Hepatic stellate cell (primary cell): ENCODE measurements at places on chromosomes 4 and X.

- no peak for DNase-seq
Observed at GRCh38 chrX:134010690-134011089, 25.3 kb upstream of the GPC3 start.

DNA sequence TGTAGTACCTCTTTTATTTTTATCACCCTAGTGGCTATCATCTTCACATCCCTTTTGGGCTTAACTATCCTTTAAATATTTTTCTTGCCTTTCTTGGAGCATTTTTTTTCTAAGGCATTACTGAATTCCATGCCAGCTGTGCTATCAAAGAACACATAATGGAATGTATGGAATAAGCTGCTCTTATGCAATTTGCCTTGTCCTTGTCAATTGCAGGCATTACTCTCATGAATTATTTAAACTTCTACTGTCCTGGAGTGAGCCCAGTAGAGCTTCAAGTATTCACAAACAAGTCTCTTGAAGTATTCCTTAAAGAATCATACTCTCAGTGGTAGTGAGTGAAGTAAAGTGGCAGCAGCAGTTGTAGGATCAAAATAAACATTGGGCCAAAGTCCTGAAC lies 144.6 kb upstream of the IGFBP7 start:
- no peak for DNase-seq

GRCh38 chr4:82213485-82214417 lies 160.0 kb downstream of the HNRNPD start:
- no peak for DNase-seq

DNA sequence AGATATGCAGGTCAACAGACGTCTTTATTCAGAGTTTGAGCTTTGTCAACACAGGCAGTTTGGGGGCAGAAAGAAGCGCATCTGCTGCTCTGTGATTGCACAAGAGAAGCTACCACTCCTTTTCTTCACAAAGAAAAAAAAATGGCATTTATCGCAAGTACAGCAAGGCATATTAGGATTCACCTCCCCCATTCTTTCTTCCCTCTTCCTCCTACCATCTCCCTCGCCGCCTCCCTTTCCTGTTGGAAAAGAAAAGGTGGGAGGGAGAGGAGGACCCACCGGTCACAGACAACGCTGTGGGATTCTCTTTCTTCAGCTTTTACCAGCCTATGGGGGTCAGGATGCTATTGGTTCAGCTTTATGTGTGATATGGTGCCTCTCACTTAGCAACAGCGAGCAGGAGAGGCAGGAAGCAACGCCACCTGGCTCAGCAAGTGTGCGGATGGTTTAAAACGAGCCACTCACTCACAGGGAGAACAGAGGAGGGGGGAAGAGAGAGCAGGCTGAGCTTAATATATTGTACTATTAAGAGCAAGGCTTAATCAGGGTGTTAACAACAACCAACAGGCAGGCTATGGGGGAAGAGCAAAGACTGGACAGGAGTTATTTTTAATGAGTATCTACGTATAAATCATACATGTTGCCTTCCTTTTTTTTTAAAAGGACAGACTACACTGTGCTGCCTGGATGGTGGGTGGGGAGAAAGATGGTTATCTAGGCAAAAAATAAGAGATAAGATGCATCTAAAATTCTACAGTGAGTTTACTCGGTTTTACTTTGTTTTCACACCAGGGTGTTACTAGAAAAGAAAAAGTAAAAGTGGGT lies 104.7 kb downstream of the MAML3 start:
- no peak for DNase-seq

DNA sequence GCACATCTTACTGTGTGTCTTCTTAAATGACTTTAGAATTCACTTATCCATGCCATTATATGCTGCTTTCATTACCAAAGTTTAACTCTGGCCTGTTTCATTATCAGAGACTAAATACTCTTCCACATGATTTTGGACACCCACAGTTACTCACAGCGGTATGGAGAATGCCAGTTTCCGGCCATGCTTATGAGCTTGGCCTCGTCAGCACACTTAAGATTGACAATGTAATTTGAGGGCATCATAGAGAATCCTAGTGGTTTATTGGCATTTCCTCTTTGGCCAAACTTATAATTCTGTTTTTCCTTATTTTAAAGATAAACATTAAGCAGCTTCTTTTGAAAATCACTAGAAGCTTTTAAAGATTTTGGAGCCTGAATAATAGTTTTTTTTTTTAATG lies 104.5 kb downstream of the IRF2 start:
- no peak for DNase-seq

DNA sequence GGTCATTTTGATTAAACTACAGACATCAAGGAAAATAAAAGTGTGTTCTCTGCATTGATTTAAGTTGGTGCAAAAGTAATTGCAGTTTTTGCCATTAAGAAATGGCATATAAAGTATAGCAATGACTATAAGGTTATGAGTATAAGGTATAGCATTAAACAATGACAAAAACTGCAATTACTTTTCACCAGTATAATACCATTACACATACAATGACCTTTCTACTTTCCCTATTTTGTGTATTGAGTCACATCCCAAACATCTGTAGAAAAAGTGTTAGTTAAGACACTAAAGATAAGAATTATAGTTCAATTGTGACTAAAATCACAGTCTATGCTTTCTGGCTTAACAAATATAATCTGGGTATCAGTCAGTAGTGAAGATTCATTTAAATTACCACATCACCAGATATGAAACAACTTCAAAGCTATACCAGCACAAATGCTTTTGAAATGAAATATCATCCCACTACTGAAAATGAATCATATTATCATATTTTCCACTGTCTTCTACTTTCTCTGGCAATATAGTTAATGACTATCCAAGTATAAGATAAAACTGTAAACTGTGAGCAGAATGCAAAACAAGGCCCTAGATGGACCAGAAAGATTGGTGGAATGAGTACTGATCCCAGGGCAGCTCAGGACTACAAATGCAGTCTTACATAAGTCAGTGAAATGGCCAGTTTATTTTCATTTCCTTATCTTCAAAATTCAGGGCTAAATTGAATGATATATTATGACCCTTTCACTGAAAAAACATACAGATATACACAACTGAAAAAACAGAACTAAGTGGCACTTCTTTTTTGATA lies 241.1 kb downstream of the ANTXR2 start:
- no peak for DNase-seq

DNA sequence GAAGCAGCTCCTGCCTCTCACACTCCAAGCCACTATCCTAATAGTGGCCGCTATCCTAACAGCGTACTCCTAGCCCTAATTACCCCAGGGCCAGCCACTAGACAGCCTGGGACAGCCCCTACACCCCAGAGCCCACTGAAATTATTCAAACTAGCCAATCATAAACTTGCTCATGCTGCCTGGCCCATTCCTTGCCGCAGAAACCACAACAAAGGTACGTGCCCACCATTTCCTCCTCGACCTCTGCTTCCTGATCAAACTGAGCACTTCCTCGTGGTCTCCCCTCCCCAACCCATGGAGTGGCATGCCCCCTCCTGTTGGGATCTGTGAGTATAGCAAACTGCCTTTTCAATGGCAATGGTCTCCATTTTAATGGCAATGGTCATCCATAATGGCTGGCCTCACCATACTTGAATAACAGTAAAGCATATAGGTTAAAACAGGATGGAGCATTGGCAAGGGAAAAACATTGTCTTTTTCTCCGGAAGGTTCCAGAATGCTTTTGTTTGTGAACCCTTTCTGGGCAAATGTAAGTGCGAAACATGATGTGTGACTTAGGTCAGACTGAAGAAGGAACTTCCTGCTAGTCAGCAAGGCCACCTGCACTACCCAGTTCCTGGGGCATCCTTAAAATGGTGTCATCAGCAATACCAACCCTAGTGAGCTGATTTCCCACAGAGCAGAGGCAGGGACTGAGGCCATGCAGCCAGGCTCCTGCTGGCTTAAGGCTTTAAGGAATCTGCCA lies 107.1 kb upstream of the ATP6AP2 start:
- DNase-seq, result no peak

DNA sequence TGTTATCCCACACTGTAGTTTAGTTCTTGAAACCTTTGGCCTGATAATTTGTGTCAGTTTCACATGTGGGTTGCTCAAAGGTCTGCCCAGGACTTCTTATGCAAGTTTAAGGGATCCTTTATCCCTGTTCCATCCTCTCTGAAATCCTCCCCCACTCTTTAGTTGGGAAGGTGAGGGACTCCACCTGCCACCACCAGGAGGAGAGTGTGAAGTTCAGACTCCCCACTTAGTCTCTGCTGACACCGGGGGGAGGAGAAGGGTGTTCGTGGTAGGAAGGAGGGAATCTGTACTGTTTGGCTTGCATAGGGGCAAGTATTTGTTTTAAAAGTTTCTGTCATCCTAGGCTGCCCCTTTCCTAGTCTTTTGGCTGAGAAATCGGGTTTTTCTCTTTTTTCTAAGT lies 211.8 kb downstream of the PPP4R3C start:
- no peak for DNase-seq

GRCh38 chrX:140503238-140503601 lies 1.6 kb downstream of the SOX3 start:
- DNase-seq, result no peak

DNA sequence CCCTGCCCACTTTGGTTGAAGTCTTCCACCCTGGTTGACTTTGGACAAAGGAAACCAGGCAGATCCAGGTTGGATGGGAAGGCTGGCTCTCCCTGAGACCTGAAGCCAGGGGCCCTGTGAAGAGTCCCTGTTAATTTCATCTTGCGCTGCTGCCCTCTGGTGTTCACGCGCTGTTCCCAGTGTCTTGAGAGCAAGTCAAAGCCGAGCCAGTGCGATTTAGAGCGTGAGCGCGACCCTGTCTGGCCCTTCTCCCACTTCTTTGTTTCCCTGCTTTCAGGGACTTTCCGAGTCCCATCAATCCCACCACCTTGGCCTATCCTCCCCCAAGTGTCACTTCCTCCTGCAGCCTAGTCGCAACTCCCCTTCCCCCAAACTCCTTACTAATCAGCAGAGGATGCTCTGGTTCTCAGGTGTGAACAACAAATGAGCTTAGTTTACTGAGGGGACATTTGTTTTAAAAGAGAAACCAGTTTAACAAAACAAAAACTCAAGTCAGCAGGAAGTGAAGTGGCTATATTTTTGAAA lies 25.8 kb upstream of the CHRNA9 start:
- DNase-seq, result peak; percentile 54

DNA sequence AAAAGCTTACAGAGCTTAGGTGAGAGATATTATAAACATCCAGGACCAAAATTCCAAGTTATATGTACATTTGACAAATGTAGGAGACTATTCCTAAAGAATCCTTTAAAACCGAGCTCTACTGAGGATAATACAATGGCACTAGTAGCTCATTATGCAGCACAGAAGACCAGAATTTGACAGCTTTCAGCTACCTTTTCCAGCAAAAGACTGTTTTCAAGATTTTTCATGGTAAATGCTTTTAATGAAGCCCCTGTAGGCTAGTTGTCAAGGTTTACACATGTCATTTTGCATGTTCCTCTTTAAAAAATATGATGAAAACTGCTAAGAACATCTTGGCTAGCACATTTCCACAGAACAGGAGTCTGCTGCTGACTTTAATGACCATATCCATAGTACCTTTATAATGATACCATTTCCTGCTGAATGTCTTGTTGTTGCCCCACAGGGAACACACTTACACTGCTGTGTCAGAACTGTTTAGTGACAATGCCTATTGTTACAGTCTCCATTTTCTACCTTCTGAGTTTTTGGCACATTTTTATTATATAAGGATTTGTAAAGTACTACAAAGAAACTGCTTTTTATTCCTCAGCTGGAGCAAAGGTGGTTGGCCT lies 1382.3 kb downstream of the RAPGEF2 start:
- DNase-seq, result no peak

- peak; percentile 15 for DNase-seq
Observed at GRCh38 chr4:124111922-124112321, 600.6 kb downstream of the ANKRD50 start.

GRCh38 chr4:116880625-116881024 lies 204.8 kb downstream of the TRAM1L1 start:
- no peak for DNase-seq

DNA sequence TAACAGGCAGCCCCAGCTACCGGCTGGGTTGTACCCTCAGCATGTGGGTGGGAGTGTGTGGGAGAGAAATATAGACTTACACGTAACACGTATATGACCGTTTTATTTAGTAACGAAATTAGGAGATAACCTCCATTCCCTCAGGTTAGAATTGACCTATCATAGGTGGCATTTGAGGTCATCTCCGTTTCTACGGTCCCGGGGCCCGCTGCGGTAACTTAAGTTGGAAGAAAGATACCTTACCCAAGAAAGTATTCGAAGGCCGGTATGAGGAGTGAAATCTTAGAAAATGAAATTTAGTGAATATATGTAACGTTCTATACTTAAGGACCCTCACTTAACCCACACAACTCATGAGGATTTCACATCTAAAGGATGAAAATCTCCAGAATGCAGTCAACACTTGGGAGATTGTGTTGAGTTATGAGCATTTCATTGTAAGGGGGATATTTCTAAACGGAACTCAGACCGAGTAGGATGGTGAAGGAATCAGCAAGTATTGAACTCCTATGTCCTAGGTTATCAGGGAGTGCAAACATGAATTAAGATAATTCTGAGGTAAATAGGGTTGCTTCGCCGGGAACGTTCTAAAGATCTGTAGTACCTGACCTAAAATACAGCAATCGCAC lies 891 bp downstream of the CISD2 start:
- no peak for DNase-seq

DNA sequence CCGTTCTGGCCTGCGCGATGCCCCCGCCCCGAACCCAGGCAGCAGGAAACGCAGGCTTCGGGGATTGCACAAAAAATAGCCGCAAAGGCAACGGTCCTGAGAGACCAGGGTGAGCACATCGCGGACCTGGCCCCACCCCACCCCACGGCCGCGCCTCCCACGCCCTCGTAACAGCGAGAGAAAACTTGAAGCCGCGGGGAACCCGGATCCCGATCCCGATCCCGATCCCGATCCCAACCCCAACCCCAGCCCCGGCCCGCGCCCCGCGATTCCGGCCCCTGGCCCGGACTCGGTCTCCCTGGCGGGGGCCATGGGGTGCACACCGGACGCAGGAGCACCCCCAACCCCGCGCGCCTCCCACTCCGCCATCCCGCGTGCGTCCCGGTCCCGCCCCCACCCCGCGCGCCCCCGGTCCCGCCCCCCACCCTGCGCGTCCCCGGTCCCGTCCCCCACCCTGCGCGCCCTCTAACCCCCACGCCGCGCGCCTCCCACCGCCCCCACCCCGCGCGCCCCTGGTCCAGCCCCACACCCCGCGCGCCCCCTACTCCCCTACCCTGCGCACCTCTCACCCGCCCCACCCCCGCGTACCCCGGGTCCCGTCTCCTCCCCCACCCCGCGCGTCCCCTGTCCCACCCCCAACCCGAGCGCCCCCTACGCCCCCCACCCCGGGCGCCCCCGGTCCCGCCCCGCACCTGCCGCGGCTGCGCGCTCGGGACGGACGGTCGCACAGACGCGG lies 29.0 kb downstream of the NOP14 start:
- DNase-seq, result peak; percentile 77

- no peak for DNase-seq
Observed at GRCh38 chrX:54560411-54560810, 30.4 kb downstream of the GNL3L start.

DNA sequence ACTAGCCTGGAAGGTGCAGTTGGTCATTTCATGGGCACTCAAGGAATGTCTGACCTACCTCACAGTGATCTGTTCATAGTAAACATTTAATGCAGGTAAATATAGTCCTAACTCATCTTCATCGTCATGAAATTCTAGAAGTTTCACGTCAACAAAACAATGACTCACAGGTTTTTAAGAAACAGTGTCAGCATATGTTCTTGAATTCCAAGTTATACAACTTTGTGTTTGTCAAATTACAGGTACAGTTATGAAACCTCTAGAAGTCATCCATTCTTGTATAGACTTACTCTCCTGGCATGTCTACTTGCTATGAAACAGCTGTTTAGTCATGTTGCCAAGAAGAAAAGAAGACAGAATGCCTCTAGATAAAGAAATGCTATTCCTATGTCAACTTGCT lies 46.6 kb downstream of the AFM start:
- DNase-seq, result no peak

GRCh38 chrX:109578916-109579315 lies 42.3 kb downstream of the NXT2 start:
- no peak for DNase-seq
